ENCODE measurements at places on chromosomes 6 and 20.

- DNase-seq = no peak
Measured at GRCh38 chr6:14569394-14569793, 451.8 kb downstream of the CD83 start.

DNA sequence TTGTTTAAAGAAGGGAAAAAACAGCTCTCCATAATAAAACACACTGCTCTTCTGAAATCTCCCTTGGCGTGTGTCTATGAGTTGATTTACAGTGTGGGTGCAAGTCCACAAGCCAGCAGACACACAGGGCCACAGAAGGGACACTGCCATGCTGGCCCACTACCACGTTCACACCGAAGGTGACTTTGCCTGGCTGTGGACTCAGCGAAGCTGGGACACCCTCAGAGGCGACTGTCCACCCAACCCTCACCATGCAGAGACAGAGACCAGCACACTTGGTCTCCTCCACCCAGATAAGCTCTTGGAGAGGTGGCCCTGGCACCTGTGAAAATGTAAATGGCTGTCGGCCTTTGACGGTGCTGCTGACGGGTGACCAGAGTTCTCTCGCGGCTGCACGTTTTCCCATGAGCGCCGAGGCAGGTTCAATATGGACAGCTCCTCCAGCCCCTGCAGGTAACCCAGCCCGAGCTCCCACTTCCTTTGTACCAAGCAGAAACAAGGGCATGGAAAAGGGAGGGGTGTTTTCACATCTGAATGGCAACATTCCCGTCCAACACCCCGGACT, 78.0 kb downstream of the YTHDF1 start:
- no peak for DNase-seq

GRCh38 chr6:21931641-21932335, 338.2 kb downstream of the SOX4 start:
- no peak for DNase-seq

- peak; percentile 2 for DNase-seq
Measured at GRCh38 chr20:58447511-58448391, 58.7 kb downstream of the VAPB start.

All from NCI-H1694 (cell line).